ENCODE measurements at places on chromosomes 13 and 19.

DNA sequence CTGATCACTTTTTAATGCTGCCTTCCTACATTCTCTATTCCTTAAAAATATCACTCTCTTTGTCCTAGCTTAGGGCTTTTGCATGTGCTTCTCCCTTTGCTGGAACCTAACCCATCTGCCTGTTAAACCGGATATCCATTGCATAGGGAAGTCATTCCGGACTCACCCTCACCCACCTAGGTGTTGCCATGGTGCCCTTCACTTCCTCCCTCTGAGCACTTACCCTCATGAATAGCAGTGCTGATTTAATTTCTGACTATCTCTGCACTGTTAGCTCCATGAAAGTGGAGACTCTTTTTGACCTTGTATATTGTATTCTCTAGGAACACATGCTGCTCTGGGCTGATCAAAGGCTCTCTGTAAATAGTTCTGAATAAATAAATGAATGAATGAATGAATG, 401.9 kb downstream of the PCDH20 start:
- no peak for DNase-seq

GRCh38 chr19:56946159-56946558, 105.6 kb upstream of the PEG3 start:
- DNase-seq: no peak

- DNase-seq: no peak
Measured at GRCh38 chr13:34577051-34577450, 365.0 kb upstream of the NBEA start.

DNA sequence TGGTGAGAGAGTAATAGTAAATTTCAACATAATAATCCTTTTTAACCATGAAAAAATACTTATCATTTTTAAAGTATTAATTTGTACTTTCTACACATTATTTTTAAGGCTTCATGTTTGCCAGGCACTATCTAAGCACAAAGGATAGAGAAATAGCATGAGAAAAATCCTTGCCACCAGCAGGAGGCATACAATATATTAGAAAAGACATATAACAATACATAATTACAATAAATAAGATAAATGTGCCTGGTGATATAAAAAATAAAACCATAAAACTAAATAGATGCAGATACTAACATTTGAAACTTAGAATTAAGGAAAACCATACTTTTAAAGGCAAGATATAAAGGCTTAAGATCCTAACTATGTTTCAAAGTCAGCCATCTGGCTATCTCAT, 1256.4 kb downstream of the DIAPH3 start:
- DNase-seq: no peak

- no peak for DNase-seq
Measured at GRCh38 chr19:9797871-9798270, 21.0 kb downstream of the FBXL12 start.

DNA sequence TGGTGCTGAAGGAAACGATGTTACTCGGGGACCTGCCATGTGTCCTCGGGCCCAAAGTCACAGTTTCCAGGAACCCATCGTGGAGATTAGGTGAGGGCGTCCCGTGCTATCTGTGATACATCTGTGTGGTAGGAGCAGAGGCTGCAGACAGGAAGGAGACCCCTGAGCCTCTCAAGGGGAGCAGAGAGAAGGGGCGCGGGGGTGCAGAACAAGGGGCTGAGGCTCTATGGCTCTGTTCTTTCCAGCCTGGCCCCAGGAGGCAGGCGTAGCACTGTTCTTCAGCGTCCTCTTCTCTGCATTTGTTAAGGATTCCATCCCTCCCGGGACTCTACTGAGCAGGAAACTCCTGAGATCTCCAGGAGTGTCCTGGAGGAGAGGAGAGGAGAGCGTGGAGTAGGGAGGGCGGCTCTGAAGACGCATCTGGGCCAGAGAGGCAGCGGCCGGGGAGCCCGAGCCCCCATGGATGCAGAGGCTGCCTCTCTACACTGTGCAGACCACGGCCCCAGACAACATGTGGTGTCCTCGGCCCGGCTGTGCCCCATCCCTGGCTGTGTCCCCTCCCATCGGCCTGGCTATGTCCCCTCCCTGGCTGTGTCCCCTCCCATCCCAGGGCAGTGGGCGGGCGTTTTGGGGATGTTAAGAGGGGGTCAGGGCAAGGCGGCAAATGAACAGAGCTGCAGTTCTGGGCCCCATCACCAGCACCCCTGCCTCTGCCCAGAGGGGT, 118.0 kb downstream of the ATP11A start:
- no peak for DNase-seq

GRCh38 chr13:50104493-50104892, 89.2 kb downstream of the KCNRG start:
- DNase-seq: no peak

GRCh38 chr19:15614507-15615379, at the start of gene CYP4F8:
TSS of gene CYP4F8 (plus strand) at chr19:15615218. CDS start at chr19:15615617, 399 bp downstream.
- DNase-seq: no peak

DNA sequence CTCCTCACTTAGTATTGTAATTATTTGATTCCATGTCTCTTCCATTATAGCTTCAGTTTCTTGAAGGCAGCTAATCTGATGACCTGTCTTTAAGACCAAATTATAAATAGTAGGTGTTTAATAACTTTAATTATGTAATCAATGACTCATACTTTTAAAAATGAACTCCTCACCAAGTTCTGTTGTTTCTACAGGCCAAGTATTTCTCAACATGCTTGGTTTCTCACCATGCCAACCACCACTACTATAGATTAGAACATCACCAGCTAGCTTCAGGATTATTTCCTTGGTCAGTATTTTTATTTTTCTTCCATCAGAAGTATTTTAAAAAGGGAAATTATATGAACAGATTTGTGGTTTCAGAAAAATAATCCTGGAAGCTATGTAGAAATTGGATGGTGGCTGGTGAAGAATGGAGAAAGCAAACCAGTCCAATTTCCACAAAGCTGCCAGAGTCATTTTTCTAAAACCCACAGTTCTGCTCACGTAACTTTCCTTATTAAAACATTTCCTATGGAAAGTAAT, 237.7 kb upstream of the DACH1 start:
- no peak for DNase-seq

Measured in activated CD4-positive, alpha-beta memory T cell treated with anti-CD3 and anti-CD28 coated beads, Interleukin-2, amount 10 ng/mL, durations not matched to agents 7 days and 5 days (primary cell).